ENCODE measurements at places on chromosomes 3 and 15. TPM values are rescaled to one million over a fixed set of nuclear protein-coding genes. Genes with fewer than 3 reads are reported as not detected.

DNA sequence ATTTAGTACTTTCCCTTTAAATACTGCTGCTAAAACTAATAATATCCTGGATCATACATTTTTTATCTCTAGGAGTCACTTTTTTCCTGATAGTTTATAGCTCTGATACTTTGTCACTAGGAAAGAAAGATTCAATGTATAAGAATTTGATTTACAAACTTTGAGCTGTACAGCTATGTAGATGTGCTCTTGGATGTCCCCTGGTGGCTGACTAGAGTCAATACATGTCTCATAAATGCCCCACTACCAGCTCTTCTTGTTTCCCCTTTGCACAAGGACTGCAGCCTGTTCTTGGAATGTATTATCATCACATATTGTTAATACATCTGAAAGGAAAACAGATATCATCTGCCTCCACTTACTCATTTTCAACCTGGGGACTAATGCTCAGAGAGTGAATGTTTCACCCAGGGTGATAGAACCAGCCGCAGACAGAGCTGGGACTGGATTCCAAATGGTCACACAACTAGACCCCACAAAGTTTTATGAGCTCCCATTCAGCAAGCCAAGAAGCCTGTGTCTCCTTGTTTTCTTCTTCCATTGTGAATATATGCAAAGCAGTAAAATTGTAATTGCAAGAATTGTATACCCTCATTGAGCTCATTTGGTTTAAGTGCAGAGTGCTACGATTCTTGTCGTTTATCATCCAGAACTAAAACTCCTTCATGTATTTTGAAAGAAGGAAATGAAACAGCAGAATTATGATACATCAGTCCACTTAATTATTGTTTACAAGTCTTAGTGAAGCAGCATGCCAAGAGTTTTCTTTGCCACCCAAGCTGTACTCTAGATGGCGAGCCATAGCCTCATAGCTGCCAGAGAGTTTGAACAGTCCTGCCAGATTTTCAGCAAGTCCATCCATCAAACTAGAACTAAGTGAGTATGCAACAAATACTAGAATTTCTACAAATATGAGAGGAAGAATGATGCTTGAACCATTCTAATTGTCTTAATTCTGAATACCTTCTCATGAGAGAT is 261.6 kb upstream of the LMCD1 start:
- DNase-seq: no peak

The SMCO1 gene
- total RNA-seq: not detected

- no peak for DNase-seq
These were observed 319.0 kb downstream of the GABRB3 start for GRCh38 chr15:26453914-26454313.

- no peak for DNase-seq
These were observed 265.2 kb downstream of the SUCLG2 start for GRCh38 chr3:67389176-67389575.

The PRR20G gene
- total RNA-seq: not detected

GRCh38 chr3:41362638-41363559 is 163.6 kb downstream of the CTNNB1 start:
- no peak for DNase-seq

GRCh38 chr3:131283862-131284261 is 97.7 kb upstream of the NUDT16 start:
- DNase-seq: no peak

The KLHL40 gene
- not detected for total RNA-seq
